ENCODE measurements at places on chromosomes 12 and 14. TPM values are rescaled to one million over a fixed set of nuclear protein-coding genes. Genes with fewer than 3 reads are reported as not detected.
A peak's percentile ranks its signal among the peaks of the same experiment; 100 is the strongest.

GRCh38 chr14:87869619-87870583 lies 123.1 kb downstream of the GALC start:
- no peak for DNase-seq

DNA sequence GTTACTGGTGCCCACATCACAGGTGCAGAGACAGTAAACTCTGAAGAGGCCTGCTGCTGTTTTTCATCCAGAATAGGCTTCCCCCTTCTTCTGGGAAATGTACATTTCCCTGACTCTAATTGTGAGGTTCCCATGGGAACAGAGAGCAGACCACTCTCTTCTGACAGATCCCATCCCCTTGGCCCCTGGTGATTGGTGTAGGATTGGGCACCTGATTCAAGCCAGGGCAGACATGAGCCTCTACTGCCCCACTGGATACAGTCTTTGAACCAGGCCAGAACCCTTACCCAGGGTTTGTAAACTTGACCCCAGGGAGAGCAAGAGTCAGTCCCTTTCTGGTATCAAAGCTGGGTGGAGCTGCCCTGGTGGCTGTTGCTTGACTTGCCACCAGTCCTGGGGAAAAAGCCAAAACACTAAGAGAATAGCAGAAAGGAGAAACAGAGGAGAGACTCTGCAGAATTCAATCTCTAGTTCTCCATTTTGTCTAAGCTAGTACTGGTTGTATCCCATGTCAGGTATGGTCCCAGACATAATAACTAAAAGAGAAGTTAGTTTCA lies 14.8 kb upstream of the NFYB start:
- DNase-seq = no peak

DNA sequence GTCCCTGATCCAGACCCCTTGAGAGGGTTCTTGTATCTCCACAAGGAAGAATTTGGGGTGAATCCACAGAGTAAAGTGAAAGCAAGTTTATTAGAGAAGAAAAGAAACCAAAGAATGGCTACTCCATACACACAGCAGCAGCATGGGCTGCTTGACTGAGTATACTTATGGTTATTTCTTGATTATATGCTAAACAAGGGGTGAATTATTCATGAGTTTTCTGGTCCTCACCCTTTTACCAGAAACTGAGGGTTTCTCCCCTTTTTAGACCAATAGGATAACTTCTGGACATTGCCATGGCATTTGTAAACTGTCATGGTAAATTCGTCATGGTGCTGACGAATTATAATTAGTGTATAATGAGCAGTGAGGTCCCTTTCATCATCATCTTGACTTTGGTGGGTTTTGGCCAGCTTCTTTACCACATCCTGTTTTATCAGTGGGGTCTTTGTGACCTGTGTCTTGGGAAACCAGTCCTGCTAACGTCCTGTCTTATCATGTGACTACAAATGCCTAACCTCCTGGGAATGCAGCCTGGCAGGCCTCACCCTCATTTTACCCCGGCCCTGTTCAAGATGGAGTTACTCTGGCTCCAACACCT lies 121.9 kb downstream of the SPTSSA start:
- DNase-seq = no peak

GRCh38 chr12:64700532-64700931 lies 58.7 kb downstream of the GNS start:
- no peak for DNase-seq

- no peak for DNase-seq
Measured at GRCh38 chr12:130847112-130847511, 8.1 kb upstream of the STX2 start.

GRCh38 chr12:114405519-114406271 lies at the start of gene TBX5:
TBX5 (minus strand) TSS chr12:114406144; CDS start chr12:114403898, 2,246 bp downstream.
- DNase-seq = no peak

FOXM1 gene
- 0.17 TPM for polyA plus RNA-seq

GRCh38 chr14:76644855-76645518 lies 116.3 kb upstream of the VASH1 start:
- no peak for DNase-seq

- no peak for DNase-seq
Measured at GRCh38 chr14:49424436-49425331, 161.5 kb downstream of the RPS29 start.

- no peak for DNase-seq
Measured at GRCh38 chr14:58747181-58747580, 109.4 kb downstream of the DACT1 start.

HOXC13 gene
- not detected for polyA plus RNA-seq

TEAD4 gene
- polyA plus RNA-seq = 88.7 TPM

GRCh38 chr12:95241761-95242506 lies 24.3 kb downstream of the VEZT start:
- DNase-seq = no peak

DNA sequence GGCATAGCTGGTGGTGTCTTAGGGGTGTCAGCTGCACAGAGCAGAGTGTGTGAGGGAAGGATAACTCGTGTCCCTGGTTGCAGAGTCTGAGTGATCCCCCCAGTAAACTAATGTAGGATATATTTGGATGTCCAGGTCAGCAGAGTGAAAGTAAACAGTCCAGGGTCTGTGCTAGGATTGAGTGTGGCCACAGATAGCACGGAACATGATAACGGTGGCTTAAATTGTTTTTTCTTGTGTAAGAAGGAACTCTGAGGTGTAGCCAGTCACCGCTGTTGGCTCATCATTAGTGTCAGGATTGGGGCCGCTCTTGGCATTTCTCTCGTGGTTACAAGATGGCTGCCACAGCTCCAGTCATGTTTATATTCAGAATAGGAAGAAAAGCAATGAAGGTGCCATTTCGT lies 97.3 kb downstream of the DERA start:
- no peak for DNase-seq

DNA sequence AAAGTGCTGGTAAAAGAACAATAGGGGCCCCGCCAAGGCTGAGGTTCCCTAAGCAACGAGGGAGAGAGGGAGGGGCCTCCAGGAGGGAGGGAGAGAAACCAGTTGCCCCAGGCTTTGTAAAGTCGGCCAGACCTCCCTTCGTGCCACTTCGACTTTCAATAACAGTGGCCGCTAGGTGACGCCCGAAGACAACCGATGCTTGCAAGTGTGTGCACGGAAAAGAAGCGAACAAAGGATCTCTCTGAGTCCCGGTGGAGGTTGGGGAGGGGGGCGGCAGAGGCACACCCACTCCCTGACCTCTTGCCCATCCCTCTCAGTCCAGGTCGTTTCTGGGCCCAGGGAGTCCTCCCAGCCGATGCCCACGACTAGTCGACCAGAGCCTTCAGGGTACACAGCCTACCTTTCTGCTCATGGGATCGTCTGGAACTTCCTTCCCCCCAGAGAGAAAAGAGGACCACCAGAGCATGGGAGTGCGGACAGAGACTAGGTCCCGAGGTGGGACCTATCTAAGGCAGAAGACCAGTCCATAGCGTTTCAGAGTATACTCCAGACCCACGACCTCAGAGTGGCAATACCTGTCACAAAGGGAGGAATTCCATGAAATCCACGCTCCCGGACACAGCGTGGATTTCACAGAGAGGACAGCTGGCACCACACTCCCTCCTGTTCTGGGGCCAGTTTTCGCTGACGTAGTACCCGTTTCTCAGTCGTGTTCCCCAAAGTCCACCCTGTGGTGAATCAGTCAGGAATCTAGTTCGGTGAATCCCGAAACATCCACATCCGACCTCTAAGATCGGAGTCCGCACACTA lies 262.7 kb upstream of the ALG10B start:
- DNase-seq = no peak

VDR gene
- polyA plus RNA-seq = 3.0 TPM

DNA sequence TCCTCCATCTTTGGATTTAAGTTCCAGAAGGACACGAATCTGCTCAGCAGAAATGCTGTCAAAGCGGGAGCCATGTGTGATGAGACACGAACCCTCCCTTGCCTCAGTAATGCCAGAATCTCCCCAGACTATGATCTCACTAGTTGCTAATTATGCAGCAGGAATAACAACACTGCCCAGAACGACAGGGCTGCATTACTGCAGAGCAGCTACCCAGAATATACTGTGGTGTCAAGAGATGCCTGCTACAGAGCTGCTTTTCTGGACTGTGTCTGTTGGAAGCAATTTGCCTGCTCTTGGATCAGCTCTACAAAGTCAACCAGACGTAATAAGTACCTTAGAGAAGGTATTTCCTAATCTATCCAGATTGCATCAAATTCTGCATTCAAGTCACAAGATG lies 5.5 kb downstream of the CSRNP2 start:
- DNase-seq = no peak

PELI2 gene
- 0.60 TPM for polyA plus RNA-seq

GRCh38 chr12:34297126-34297789 lies 275.0 kb downstream of the ALG10 start:
- peak; percentile 19 for DNase-seq

GRCh38 chr14:96011131-96011530 lies 28.0 kb upstream of the C14orf132 start:
- no peak for DNase-seq

LPAR5 gene
- polyA plus RNA-seq = 0.04 TPM

GRCh38 chr14:90168425-90169105 lies 87.8 kb upstream of the PSMC1 start:
- DNase-seq = no peak

DNA sequence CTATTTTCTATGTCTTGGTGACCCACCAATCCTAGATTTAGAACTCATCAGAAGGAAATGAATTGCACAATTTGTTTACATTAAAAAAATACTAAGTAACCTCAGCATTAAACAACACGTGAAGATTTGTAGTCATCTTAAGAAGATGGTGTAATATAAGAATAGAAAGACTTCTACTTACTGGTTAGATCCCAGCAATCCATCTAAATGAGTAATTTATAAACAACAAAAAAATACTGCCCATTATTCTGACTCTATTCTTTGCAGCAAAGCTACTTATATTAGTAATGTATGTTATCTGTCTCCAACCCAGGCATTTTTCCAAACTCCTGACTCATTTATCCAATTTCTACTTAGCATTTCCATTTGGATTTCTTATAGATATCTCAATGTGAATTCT lies 67.8 kb downstream of the CD163L1 start:
- no peak for DNase-seq

ABCC9 gene
- polyA plus RNA-seq = 14.7 TPM

DNA sequence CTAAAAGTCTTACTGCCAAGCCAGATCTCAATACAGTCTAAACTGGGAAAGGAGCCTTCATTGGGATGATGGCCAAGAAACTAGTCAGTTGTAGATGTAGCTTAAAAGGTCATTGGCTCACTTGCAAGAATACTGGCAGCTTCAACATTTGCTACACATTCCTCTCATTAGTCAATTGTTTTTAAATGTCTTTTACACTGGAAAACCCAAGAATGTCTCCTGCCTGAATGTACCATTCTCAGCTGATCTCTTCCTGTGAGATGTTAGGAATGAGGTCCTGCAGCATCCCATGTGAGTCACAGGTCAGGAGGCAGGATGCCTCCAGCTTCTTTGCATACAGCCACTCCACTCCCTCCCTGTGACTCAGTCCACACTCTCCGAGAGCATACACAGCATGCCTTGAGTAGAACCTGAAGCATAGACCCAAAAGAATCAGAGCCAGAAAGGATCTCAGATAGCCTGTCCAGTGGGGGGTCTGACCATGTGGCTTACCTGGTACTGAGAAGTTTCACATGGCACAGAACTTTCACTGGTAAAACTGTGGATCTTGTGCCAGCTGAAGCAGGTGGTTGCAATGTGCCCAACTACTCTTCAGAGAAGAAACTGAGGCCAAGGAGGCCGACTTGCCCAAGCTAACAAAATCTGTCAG lies 56.0 kb upstream of the HECTD1 start:
- DNase-seq = peak; percentile 46

GRCh38 chr14:93003945-93004698 lies 81.2 kb downstream of the CHGA start:
- no peak for DNase-seq

DNA sequence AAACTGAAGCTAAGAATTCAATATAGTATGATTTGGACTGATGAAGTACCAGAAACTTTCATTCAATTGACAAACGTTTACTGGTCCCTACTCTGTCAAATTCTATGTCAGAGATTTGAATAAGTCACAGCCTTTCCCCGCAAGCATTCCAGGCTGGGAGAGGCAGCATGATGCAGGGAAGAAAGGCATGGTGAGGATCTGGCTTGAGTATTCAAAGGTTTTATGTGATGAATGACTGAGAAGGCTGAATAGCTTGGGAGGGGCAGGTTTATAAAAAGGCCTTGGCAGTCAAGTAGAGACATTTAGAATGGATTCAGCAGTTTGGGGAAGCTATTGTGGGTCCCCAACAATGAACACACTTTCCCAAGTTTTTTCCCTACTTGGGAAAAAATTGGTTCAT lies 431.8 kb downstream of the DPF3 start:
- DNase-seq = no peak

FAM186B gene
- polyA plus RNA-seq = 0.04 TPM

GRCh38 chr12:119082016-119082415 lies 96.7 kb upstream of the HSPB8 start:
- DNase-seq = no peak

KRT2 gene
- not detected for polyA plus RNA-seq

GRCh38 chr12:28192125-28192524 lies 1.9 kb downstream of the CCDC91 start:
- no peak for DNase-seq

DNA sequence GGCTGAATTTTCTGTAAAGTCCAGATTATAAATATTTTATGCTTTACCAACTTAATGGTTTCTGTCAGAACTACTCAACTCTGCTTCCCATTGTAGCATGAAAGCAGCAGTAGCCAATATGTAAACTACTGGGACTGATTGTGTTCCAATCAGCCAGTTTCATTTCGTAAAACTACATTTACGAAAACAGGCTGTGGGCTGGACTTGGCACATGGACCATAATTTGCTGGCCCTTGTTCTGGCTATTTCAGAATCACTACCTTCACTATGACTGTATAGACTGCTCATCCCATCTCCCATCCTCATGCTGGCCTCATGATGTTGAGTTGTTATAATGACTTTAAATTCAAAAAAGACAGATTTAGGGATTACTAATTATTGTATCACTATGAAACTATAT lies 38.7 kb downstream of the FAR2 start:
- DNase-seq = no peak

GOLGA5 gene
- 23.4 TPM for polyA plus RNA-seq

FUT8 gene
- polyA plus RNA-seq = 3.4 TPM

DNA sequence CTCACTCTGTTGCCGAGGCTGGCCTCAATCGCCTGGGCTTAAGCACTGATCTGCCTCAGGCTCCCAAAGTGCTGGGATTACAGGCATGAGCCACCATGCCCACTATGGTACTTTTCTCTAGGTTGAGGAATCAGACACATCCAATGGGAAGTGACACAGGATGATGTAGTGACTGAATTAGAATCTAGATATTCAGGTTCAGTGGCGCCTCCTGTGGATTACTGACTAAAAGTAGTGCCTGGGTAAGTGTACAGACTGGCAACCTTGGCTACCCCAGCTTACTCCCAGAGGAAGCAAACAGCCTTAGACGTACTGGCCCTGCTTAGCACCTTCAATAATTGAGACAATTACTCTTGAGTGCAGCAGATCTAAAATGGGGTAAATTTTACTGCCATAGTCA lies 22.8 kb downstream of the GALNT8 start:
- no peak for DNase-seq

SYT1 gene
- 0.05 TPM for polyA plus RNA-seq

DNA sequence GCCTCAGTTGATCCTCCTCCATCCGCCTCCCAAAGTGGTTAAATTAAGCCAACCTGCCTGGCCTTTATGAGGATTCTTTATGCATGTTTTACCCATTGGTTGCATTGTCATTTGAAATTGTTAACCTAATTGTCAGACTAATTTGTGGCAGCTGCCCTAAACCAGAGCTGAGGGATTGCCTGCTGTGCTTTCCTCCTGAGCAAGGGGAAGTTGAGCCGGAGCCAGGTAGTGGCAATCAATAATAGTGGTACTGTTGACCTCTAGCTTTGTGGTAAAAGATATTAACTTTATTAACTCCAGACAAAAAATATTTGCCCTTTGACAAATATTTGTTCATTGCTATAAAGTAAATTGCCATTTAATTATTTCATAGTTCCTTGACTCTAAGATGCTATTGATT lies 5.6 kb upstream of the HEBP1 start:
- no peak for DNase-seq

DDN gene
- polyA plus RNA-seq = 126 TPM

Measured in psoas muscle (tissue), 8 donors.